ENCODE measurements at places on chromosomes 3 and 15. TPM values are rescaled to one million over a fixed set of nuclear protein-coding genes. Genes with fewer than 3 reads are reported as not detected.

The AADAC gene
- 0.43 TPM for total RNA-seq

The INKA1 gene
- 4.4 TPM for total RNA-seq

The GLCE gene
- total RNA-seq, result 60.0 TPM

The CHST14 gene
- 14.4 TPM for total RNA-seq

The TRIM42 gene
- not detected for total RNA-seq

The DLEC1 gene
- under 0.01 TPM for total RNA-seq

The WNT7A gene
- total RNA-seq, result not detected

The FOXL2NB gene
- 0.66 TPM for total RNA-seq

The SLC28A1 gene
- not detected for total RNA-seq

The ARHGEF26 gene
- total RNA-seq, result 5.5 TPM

The PLXNA1 gene
- total RNA-seq, result 98.0 TPM

The AGBL1 gene
- total RNA-seq, result not detected

The AP3B2 gene
- 1.8 TPM for total RNA-seq

The BBX gene
- total RNA-seq, result 70.9 TPM

The CIB2 gene
- total RNA-seq, result 2.4 TPM

The SI gene
- not detected for total RNA-seq

The COMMD2 gene
- 35.9 TPM for total RNA-seq

The ZNF80 gene
- not detected for total RNA-seq

The ABHD17C gene
- 9.0 TPM for total RNA-seq

The GP5 gene
- under 0.01 TPM for total RNA-seq

The VEPH1 gene
- total RNA-seq, result 131 TPM

The BOC gene
- total RNA-seq, result 4.9 TPM

The NCEH1 gene
- 57.3 TPM for total RNA-seq

The CPNE9 gene
- total RNA-seq, result not detected

The SCAMP5 gene
- 0.57 TPM for total RNA-seq

The KBTBD8 gene
- 16.2 TPM for total RNA-seq

The CCDC39 gene
- not detected for total RNA-seq

The ZNF717 gene
- 11.8 TPM for total RNA-seq

The CRYGS gene
- total RNA-seq, result 1.3 TPM

The WWTR1 gene
- total RNA-seq, result 41.1 TPM

The DNAH12 gene
- 0.14 TPM for total RNA-seq

The TMCO5A gene
- total RNA-seq, result not detected

The FAM174B gene
- 1.3 TPM for total RNA-seq

The ZCWPW2 gene
- total RNA-seq, result 0.72 TPM

The FBXO40 gene
- total RNA-seq, result not detected

The GOLGA8T gene
- not detected for total RNA-seq

The SOX14 gene
- total RNA-seq, result not detected

The INSYN1 gene
- total RNA-seq, result 0.43 TPM

The CPEB1 gene
- total RNA-seq, result 5.9 TPM

The OXTR gene
- total RNA-seq, result 12.3 TPM

The KCNH8 gene
- total RNA-seq, result not detected

The C3orf49 gene
- total RNA-seq, result not detected

The COL6A5 gene
- 0.14 TPM for total RNA-seq

The STRIT1 gene
- not detected for total RNA-seq
